Fibroblast of skin of left quadriceps (primary cell): ENCODE measurements at places on chromosomes 5 and 9.

DNA sequence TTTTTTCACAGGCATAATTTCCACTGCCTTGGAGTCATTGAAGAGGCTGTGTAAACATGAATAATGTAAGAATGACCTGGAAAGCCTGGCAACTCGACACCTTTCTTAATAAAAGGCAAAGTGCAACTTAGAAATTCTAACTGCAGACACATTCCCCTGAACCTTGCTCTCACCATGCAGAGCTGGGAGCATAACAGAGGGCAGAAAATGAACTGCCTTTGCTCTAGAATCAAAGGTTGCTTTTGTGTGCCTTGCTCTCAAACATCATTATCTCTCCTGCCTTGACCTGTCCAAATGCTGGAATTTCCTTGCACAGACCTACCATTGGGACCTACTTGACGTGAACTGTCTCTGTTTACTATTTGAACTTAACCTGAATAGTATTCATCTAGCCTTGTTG lies 462.0 kb upstream of the ZNF462 start:
- DNase-seq = no peak

GRCh38 chr5:151275803-151276202 lies 22.8 kb downstream of the GM2A start:
- no peak for DNase-seq

- DNase-seq = no peak
Observed at GRCh38 chr9:95509851-95510708, 6.7 kb downstream of the PTCH1 start.

DNA sequence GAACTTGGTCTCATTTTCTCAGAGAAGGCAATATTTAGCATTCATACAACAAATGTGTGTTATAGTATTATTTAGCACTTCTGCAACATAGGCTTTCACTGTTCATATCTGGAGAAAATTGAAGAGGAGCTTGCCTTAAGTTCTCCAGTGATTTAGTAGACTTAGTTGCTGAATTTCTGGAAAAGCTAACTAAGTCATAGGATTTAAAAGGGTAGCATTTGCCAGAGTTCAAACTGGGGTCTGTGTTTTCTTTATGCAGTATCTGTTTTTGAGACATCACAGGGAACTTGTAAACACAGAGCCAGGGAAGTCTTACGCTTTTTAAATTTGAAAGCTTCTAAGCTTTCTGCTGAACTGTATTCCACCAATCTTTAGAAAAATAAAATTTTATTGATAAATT lies 8.7 kb upstream of the PCSK5 start:
- no peak for DNase-seq

GRCh38 chr9:73537561-73537960 lies 385.9 kb downstream of the ANXA1 start:
- DNase-seq = no peak

- DNase-seq = no peak
Observed at GRCh38 chr9:87267251-87268070, 230.2 kb upstream of the DAPK1 start.

- no peak for DNase-seq
Observed at GRCh38 chr5:38757451-38758245, 88.2 kb upstream of the OSMR start.

GRCh38 chr5:101012880-101013279 lies 109.8 kb upstream of the ST8SIA4 start:
- no peak for DNase-seq

DNA sequence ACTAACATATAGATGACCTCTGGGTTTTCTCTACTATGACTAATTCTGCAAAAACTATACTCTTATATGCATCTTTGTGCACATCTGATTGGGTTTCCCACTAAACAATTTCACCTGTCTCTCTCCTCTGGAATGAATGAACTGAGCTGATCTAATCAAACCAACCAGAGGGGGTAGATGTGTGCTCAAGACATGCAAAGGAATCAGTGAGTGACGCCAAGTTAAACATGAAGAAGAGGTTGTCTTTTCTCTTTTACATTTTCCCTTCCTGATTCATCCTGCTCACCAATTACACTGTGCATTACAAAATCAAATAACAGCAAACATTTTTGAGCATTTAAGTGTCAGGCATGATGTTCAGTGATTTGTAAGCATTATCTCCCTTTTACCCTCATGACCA lies 29.6 kb upstream of the GRXCR2 start:
- DNase-seq = no peak

GRCh38 chr5:176778921-176779465 lies 31.4 kb upstream of the UNC5A start:
- no peak for DNase-seq

DNA sequence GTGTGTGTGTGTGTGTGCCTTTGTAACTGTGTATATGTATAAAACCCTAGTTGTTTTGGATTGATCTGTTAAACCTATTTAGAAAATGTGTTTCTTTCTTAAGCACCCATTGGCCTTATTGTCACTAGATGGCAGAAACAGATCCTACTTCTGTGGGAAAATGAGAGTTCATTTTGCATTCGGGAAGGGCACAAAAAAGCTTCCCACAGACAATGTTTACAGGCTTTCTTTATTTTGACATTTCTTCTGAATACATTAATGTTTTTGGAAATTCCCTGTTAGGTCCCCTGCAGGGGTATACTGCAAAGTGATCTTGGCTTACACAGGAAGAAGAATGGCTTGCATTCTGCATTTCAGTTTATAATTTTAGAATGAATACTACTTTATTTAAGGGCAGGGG lies 481.8 kb upstream of the ARRDC3 start:
- no peak for DNase-seq

DNA sequence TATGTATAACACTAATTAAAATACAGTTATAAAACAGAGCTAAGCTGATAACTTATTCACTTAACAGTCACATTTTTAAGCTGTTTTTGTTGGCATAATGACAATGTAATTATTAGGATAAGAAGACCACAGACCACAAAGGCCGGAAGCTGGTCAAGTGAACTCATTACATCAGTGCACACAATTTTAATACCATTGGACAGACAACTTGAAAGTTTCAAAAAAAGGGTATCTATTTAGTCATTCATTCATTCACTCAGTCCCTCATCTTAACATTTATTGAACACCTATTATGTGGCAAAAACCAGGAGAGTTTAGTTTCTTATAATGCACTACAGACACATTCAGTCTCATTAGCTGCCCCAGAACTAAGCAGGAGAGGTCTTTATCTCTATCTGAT lies 11.6 kb downstream of the ERP44 start:
- no peak for DNase-seq

DNA sequence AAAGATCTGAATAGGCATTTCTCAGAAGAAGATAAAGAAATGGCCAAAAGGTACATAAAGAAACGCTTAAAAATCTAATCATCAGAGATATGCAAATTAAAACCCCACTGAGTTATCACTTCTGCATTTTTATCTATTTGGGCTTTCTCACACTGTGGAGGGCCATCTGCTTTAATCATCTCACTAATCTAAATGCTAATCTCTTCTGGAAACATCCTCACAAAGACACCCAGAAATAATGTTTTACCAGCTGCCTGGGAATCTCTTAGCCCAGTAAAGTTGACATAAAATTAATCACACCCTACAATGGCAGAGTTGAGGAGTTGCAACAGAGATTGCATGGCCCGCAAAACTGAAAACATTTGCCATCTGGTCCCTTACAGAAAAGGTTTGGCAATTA lies 407.9 kb upstream of the CYLC2 start:
- DNase-seq = no peak

DNA sequence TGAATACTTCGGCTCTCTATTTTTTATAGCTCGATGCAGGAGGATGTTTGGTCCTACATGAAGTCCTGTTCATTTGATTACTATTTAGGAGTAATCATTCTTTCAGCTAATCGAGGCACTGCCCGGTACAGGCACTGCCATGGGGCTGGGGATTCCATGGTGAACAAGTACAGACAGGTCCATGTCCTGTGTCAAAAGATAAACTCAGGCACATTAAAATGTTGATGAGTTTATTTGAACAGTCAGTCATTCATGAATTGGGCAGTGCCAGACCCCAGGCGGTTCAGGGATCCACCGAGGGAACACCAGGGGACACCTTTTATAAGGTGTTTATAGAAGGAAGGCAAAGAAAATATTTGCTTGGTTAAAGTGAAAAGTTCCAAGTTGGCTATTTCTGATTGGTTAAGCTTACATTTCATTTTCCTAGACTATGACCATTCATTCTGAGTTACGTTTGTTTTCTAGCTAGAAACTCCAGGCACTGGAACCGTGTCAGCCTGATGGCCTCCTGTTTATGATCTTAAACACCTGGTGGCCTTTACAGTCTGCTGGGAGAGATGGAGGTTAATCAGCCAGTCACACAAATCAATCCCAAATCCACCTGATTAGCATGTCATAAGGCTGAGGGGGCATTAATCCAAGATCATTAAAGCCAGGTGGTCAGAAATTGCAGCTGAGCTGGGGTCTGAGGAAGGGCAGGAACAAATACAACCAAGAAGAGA lies 47.0 kb upstream of the TDRD7 start:
- DNase-seq = no peak

DNA sequence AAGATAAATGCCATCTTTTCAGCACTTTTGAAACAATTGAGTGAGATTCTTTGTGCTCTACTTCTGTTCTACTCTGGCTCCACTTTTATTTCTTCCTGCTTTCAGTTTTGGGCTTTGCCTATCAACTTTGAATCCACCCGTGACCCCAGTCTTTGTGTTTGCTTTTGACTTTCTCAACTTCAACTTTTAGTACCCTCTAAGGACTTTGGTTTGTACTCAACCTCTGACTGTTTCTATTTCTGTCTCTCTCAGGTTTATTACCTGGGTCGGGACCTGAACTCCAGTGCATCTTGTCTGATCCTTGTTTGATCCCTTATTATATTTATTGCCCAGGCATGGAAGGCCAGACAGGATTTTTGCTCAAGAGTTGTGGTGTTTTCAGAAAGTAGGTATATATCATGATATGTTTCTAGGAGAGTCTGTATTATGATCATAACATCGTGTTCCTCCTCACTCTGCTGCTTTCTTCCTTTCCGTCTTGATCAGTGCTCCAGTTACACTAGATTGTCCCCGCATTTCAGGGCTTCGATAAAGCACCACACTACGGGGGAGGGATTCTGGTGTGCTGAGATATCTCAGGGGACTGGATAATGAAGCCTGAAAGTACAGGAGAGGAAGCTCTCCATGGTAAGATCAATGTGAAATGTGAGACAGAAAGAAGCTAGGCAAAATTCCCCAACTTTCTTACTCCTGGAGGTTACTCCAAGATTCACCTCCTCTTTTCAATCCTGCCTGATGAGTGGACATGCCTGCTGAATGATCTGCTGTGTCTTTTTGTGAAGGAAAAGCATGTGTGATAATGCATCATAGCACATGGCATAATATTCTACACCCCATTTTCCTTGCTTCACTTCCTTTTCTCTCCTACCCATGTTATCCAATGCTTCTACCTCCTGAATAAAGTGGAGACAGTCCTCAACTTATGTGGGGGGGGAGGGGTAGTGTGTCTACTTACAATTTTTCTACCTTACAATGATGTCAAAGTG lies 155.5 kb upstream of the GRIN3A start:
- no peak for DNase-seq

DNA sequence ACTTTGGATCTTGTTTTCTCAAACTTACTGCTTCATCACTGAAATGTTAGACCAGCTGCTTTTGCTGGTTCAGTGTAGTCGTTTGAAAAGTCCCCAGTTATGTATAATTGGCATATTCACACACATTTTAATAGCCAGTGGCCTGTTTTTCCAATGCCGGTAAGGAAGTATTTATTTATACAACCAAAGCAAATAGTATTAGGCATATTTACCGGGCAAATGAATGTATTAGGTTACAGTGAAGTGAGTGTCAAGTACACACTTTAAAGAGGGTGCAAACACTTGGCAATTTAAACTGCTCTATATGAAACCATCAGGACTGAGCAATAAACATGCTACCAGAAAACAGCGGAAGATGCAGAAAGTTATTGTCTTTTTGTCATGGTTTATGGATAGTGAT lies 242.9 kb downstream of the MCTP1 start:
- no peak for DNase-seq

- no peak for DNase-seq
Observed at GRCh38 chr5:50300878-50301277, 140.2 kb downstream of the EMB start.

GRCh38 chr5:53416144-53416738 lies 64.2 kb upstream of the FST start:
- DNase-seq = no peak

DNA sequence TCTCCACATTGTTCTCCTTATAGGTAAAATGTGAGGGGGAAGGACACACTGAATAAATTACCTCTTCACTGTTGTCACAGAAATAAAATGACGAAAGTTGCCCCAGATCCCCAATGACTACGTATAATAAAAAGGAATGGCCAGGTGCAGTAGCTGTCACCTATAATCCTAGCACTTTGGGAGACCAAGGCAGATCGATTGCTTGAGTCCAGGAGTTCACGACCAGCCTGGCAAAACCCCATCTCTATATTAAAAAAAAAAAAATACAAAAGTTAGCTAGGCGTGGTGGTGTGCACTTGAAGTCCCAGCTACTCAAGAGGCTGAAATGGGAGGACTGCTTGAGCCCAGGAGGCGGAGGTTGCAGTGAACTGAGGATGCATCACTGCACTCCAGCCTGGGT lies 82.2 kb upstream of the APC start:
- DNase-seq = no peak

- no peak for DNase-seq
Observed at GRCh38 chr5:140509898-140510297, 37.6 kb upstream of the EIF4EBP3 start.
